ENCODE measurements at places on chromosomes 12 and 14.

- no peak for DNase-seq
Measured at GRCh38 chr12:132717531-132718387, 7.1 kb downstream of the PGAM5 start.

DNA sequence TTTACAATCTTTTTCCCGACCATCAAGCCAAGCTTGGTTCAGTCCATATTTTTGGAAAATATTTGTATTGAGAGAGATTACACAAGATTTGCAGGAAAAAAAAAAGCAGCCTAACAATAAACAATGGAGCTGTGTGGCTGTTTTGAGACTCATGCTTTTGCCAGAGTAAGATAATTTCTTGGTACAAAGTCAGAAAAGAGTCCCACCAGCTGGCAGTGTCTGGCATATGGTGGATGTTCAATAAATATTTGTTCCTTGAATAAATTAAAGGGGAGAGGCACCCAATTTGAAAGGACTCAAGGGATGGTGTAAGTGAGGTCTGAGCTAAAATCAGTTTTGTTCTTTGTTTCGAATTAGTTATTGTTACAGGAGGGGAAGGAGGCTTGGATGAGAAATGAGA, 78.1 kb upstream of the RPH3A start:
- no peak for DNase-seq

DNA sequence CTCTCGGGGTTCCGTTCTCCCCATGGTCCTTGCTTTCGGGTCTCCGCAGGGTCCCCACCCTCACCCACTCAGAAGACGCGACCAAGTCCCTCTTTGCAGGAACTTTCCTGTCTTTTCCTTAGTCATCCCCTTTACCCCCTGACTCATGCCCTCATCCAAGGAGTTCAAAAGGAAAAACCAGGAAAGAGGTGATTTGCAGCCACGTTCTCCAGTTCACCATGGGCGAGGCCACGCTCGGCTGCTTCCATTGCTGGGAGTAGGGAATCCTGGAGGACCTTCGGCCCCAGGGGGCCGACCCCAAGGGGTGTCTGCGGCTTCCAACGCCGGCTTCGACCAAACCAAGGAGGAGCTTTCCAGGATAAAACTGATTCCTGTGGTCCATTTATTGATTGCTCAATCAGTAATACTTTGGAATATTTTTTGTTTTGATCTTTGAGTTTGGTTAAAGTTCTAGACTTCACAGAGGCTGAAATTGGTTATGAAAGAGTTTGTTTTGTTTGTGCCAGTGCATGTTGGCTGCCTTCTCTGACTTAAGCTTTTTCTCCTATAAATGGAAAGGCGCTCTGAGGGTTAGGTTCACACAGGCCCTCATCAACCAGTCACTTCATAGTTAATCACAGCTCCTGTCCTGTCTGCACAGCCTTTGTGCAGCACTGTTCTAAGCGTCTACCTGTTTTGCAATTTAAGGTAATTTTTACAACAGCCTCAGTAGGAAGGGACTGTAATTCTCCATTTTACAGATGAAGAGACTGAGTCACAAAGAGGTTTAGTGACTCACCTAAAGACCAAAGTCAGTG, 827 bp downstream of the ALDH2 start:
- no peak for DNase-seq

DNA sequence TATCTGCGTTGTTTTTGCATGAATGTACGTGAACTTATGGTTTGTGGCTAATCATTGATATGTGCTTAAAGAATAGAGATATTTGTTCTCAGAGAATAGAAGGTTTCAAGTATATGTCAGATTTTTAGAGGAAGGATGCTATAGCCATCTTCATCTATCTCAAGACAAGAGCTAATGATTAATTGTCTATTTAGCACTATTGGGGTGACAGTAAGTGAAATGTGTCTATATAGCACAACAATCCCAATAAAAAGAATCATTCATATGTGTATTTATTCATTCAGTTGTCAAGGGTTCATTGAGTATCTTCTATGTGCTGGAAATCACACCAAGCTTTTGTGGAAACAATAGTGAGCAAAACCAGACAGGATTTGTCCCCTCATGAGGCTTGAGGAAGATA, 299.5 kb upstream of the NPAS3 start:
- no peak for DNase-seq

DNA sequence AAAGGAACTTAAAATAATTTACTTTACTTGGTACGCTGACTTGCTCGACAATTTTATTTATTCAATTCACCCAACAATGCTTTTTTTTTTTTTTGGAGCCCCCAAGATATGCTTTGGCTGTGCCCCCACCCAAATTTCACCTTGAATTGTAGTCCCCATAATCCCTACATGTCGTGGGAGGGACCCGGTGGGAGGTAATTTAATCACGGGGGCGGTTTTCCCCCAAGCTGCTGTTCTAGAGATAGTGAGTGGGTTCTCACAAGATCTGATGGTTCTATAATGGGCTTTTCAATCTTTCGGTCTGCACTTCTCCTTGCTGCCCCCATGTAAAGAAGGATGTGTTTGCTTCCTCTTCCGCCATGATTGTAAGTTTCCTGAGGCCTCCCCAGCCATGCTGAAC, 10.4 kb downstream of the FGD6 start:
- no peak for DNase-seq

Data from epithelial cell of proximal tubule (primary cell).